ENCODE measurements at places on chromosomes 6 and 20.

DNA sequence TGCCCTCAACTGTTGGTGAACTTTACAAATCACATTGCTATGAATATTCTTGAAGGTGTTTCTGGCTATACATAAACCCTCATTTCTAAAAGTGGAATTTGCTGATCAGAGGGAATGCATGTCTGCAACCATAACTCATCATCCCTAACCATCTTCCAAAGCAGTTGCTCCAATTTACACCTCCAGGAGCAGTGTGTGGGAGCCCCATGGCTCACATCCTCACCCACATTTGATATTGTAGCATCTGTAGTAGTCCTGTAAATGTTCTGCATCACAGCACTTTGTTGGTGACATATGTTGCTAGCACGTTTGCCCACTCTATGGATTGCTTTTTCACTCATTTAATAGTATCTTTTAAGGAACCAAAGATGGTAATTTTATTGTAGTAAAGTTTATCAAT lies 183.8 kb upstream of the SMLR1 start:
- no peak for DNase-seq

GRCh38 chr6:125910527-125910926 lies 46.0 kb upstream of the HINT3 start:
- peak; percentile 75 for DNase-seq

GRCh38 chr6:157556144-157556645 lies 175.2 kb downstream of the ZDHHC14 start:
- no peak for DNase-seq

- no peak for DNase-seq
Measured at GRCh38 chr20:15370370-15370769, 1033.0 kb upstream of the FLRT3 start.

DNA sequence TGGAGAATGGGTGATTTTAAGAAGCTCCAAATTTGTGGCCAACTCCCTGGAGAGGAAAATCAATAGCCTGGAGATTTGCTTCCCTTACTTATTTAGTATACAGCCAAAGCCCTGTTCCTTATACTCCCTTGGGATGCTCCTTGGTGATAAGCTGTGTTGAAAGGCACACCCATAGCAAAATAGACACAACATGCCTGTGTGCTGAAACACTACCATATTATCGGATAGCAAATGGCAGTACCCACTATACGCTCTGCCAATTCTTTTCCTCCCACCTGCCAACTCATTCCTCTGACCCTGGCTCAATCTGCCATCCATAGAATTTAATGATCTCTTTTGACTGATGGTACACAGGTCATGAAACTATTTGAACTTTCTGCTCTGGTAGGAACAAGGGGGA lies 98.2 kb downstream of the CLIC5 start:
- DNase-seq, result no peak

GRCh38 chr6:138086573-138087196 lies 20.5 kb downstream of the PERP start:
- peak; percentile 34 for DNase-seq

DNA sequence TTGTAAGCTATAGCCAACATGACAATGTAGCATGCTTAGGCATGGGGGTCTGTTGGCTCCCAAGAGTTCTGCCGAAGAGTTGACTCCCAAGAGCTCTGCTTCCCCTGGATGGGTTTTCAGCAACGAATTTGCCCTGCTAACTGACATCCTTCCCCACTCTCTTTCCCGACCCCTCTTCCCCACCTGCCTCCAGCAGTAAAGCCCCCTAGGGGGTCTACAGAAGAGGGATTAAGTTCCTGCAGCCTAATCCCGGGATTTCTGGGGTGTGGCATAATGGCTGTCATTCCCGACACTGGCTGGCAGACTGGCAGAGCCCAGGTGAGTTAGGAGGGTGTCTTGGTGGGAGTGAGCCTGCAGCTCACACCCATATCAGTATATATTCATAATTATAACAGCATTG lies 121.0 kb upstream of the ZNF184 start:
- no peak for DNase-seq

- no peak for DNase-seq
Measured at GRCh38 chr6:69383627-69384026, 413.2 kb downstream of the LMBRD1 start.

- no peak for DNase-seq
Measured at GRCh38 chr6:83431545-83432155, 799 bp upstream of the ME1 start.

DNA sequence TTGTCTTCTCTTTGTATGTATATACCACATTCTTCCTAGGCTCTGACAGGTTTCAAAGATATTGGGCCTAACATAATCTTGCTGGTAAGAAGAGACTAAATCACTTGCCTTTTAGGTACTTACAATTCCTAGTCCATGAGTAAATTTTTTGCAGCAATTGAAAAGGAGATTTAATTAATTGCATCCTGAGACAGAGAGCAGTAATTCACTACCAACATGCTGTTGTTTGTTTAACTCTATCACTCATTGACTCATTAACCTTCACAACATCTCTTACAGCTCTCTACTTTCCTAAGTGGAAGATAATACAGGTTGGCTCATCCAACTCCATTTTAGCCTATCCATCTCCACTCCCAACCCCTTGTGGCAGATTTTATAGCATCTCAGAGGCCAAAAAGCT lies 280.4 kb downstream of the ALDH8A1 start:
- no peak for DNase-seq

- DNase-seq, result no peak
Measured at GRCh38 chr6:105872249-105872648, 213.9 kb upstream of the PRDM1 start.

- DNase-seq, result no peak
Measured at GRCh38 chr20:1390581-1391403, 2.1 kb downstream of the FKBP1A start.

GRCh38 chr6:7414811-7415210 lies 25.2 kb downstream of the RIOK1 start:
- DNase-seq, result peak; percentile 51

DNA sequence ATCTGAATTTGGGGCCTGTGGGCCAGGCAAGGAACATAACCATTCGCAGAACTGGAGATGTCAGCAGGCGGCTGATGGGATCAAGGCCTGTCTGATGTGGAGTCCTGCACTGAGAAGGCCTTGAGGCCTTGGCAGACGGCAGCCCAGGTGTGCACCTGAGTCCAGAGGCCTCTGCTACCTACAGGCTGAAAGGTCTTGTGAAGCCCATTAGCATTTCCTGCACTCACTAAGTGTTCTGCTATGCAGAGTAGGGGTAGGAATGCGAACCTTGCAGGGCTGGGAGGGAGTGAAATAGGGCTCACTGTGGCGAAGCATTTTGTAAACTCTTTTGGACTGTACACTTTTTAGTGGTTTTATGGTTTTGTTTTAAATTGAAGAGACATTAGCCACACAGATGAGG lies 48.3 kb upstream of the RNF24 start:
- DNase-seq, result peak; percentile 59

GRCh38 chr6:128768187-128768586 lies 114.8 kb upstream of the LAMA2 start:
- DNase-seq, result no peak

DNA sequence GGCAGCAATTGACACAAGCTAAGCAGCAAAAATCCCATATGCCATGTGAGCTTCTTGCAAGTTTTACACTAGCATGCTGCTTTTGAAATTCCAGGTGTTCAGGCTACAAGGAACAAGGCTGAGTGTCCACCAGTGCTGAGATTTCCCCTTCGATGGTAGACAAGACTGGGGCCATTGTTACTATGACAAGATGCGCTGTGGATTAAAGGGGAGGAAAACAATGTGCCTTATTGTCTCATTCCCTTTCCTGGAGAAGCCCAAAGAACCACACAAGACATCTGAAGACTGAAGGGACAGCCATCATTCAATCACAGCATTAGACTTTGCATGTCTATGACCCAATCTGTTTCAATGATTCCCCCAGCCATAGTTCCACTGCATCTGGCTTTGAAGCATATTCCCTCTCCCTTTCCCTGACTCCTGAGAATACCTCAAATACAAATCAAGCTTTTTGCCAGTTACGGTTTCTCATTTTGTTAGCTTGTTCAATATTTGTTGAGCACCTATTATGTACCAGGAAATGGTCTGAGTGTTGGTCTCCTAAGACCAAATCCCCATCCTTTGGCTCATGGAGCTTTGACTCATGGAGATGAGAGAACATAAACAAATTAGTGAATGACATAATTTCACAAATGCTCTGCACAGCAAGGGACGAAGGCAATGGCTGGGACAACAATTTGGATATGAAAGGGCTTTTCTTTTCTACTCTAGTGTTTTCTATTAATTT lies 23.4 kb upstream of the SCGN start:
- no peak for DNase-seq

- DNase-seq, result peak; percentile 79
Measured at GRCh38 chr20:6583134-6583738, 184.2 kb upstream of the BMP2 start.

DNA sequence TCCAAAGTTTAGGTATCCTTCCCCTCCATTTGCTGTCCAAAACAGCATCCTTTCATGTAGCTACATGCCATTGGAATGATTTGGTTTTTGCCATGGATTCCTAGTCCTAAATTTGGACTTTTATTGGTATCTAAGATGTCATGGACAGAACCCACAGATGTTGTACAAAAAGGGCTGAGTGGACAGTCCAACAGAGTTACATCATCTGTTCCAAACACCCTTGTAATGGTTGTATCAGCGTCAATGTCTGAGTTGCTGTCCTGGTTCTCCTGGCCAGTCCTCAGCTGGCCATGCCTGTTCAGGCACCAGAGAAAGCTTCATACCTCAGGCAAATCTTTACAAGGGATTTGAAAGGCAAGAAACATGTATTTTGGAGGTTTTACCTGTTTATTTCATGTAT lies 191.3 kb downstream of the ESR1 start:
- peak; percentile 65 for DNase-seq

GRCh38 chr20:25245461-25245860 lies 2.4 kb upstream of the PYGB start:
- no peak for DNase-seq

DNA sequence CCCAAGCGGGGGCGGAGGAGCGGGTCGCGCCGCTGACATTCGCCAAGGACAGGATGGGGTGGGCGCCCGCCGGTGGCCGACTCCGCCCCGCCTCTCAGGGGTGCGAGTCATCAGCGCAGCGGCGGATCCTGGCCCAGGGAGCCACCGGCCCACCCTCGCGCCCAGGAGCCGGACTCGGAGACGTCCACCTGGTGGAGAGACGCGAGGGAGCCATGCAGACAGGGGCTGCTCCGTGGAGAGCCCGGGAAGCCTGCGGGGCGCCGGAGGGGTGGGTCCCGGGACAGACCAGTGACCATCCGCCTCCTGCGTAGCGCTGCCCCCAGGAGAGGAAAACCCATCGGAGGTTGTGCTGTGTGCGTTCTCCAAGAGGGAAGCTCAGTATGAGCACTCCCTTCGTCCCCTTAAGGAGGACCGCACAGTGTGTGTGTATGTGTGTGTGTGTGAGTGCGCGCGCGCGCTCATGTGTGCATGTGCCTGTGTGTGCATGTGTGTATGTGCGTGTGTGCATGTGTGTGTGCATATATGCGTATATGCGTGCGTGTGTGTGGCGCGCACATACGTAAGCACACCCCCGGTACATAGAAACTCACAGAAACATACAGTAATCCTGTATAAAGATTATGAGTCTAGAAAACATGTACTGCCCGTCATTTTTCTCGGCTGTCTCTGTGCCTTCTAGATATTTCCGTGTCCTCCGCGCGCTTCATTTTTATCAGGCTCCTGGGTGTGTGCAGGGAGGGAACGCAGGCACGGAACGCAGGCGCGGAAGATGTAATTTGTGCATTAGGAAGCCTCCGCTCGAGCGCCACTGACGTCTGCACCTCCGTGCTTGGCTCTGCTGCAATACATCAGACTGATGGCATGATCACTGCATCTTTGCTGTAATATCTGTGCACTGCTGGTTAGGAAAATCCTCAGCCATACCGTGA lies 158.9 kb downstream of the TBXT start:
- DNase-seq, result peak; percentile 58

Data from foreskin fibroblast (primary cell).